Right atrium auricular region (tissue), 2 donors: ENCODE measurements at places on chromosomes 1 and 21. TPM values are rescaled to one million over a fixed set of nuclear protein-coding genes. Genes with fewer than 3 reads are reported as not detected.
A peak's percentile ranks its signal among the peaks of the same experiment; 100 is the strongest.

Gene RGS13
- not detected for total RNA-seq

GRCh38 chr1:98702976-98703375 is 41.5 kb downstream of the SNX7 start:
- H3K27ac ChIP-seq: no peak overlapping the region
- H3K27me3 ChIP-seq: no peaks in the 10 kb centered on the region
- H3K36me3 ChIP-seq: no peaks in the 10 kb centered on the region
- DNase-seq: no peak
- no peaks in the 10 kb centered on the region for H3K4me1 ChIP-seq
- no peak overlapping the region for H3K4me3 ChIP-seq

DNA sequence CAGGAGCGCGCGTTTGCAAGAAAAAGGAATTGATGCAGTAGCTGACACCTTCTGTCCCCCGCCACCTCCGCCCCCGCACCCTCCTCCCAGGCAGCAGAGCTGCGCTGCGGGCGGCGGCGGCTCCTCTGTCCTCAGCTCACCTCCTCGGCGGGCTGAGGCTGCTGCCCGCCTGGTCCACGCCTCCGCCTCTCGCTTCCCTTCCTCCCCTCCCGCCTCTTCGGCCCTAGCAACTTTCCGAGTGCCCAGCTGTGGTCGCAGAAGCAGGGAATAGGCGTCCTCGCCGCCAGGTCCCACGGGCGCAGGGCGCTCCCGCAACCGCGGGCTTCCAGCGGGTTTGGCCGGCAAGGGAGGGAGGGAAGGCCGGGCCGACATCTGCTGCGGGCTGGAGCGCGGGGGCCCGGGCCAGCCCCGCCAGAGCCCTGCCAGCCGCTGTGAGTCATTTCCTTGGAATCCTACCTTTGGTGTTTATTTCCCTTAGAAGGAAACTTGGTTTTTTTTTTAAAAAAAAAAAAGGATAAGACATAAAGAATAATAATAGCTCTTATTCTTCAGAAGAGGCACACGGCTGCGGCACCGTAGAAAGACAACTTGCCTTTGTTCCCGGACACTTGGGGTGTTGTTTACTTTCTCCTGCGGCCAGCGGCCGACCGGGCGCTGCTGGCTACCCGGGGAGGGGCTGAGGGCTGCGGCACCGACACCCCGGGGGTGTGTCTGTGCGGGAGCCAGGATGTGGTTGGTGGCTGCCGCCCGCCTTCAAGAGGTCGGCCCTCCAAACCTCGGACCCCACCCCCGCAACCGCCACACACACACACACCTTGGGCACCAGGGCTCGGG is 1.1 kb downstream of the SERTAD4 start:
- DNase-seq: no peak
- H3K4me1 ChIP-seq: no peaks in the 10 kb centered on the region
- H3K27me3 ChIP-seq: no peaks in the 10 kb centered on the region
- peak overlapping the region; percentile 66 for H3K27ac ChIP-seq
- no peaks in the 10 kb centered on the region for H3K36me3 ChIP-seq

- no peaks in the 10 kb centered on the region for H3K36me3 ChIP-seq
- no peak for DNase-seq
- H3K4me3 ChIP-seq: no peak overlapping the region
- no peaks in the 10 kb centered on the region for H3K27me3 ChIP-seq
- H3K27ac ChIP-seq: no peak overlapping the region
- H3K4me1 ChIP-seq: no peaks in the 10 kb centered on the region
Observed at GRCh38 chr1:233728721-233729120, 114.8 kb downstream of the KCNK1 start.
